Adrenal gland (tissue), 19 donors: ENCODE measurements at places on chromosomes 5 and 9.

DNA sequence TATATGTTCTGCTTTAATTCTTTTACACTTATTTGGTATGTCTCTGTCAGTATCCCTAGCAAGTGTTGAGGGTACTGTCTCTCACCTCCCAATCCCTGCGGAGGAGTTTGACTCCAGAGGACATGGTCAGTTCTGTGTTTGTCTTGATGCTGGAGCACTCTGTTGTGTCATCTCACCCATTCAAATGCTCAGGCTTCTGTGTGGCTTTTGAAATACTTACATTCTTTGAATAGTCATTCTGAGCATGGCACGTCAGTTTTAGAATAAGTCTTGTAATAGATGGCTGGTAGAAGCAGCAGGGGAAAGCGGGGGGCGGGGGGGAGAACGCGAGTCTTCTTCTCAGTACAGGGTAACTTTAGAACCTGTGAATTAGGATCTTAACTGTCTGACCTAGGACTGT lies 12.3 kb downstream of the MAST4 start:
- no peak for DNase-seq

DNA sequence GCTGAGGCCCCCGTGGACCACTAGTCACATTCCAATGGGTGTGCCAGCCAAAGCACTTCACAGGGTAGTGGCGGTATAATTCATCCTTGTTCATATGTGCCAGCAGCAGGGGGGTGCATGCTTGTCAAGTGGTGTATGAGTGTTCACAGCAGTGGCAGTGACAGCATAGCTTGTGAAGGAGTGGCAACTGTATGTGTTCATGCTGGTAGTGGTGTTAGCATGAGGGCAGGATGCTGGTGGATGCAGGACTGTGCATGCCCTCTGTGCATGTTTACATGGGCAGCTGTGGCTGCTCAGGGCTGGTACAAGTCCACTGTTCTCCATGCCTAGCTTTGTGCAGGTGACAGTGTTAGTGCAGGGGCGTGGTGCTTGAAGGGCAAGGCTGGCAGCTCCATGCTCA lies 253.4 kb upstream of the DMAC1 start:
- DNase-seq = no peak

GRCh38 chr5:168874713-168875380 lies 295.7 kb upstream of the PANK3 start:
- no peak for DNase-seq

GRCh38 chr5:1151316-1151715 lies 39.5 kb upstream of the SLC12A7 start:
- no peak for DNase-seq

DNA sequence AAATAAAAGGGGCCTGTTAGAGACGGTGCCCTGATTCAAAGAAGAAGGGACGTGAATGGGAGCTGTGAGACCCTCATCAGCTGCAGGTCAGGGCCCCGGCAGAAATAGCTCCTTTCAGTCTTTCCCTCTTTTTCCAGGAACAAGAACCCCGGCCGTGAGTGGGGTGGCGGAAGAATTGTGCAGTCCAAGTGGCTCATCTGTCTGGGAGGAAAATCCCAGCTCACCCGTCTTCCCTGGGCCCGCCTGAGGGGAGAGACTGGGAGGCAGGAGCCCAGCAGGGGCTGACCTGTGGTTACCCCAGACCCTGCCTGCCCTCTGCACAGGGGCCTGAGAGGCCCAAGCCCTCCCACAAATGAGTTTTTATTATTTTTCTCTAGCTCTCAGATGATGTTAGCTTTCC lies 24.8 kb upstream of the CSF1R start:
- DNase-seq = no peak

DNA sequence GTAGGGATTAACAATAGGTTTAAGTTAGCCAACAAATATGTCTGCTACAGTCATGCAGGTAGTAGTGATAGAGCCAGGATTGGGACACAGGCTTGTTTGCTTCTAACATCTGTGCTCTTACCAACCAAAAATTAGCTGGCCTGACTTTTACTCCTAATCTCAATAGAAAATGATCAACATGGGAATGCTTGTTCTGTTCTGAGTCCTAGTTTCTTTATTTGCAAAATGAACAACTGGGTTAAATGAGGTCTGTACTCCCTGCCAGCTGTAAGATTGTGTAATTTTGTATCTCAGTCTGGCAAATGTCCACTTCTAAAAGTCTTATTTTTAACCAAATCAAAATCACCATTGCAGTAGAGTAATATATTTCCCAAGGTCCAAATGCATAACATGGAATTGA lies 216.8 kb downstream of the NMUR2 start:
- DNase-seq = no peak

- no peak for DNase-seq
Observed at GRCh38 chr9:2494562-2494961, 127.0 kb upstream of the VLDLR start.

- DNase-seq = no peak
Observed at GRCh38 chr5:63961598-63962161, 565 bp downstream of the HTR1A start.

DNA sequence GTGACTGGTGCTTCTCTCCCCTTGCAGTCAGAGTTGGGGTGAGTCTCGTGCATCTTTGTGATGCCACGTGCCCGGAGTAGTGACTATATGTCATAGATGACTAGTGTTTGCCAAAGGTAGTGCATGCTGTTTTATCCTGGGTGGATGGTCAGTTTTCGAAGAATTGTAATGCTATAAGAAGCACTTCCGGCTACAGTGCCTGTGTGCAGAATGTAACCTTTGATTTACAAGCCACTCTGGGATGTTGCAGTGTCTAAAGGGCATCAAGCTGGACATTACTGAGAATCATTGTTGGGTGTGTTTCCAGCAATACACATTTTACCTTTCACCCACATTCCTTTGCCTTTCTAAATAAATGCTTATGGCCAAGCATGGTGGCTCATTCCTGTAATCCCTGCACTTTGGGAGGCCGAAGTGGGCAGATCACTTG lies 16.7 kb downstream of the MVB12B start:
- DNase-seq = no peak
